ENCODE measurements at places on chromosomes 6 and 20. TPM values are rescaled to one million over a fixed set of nuclear protein-coding genes. Genes with fewer than 3 reads are reported as not detected.

DNA sequence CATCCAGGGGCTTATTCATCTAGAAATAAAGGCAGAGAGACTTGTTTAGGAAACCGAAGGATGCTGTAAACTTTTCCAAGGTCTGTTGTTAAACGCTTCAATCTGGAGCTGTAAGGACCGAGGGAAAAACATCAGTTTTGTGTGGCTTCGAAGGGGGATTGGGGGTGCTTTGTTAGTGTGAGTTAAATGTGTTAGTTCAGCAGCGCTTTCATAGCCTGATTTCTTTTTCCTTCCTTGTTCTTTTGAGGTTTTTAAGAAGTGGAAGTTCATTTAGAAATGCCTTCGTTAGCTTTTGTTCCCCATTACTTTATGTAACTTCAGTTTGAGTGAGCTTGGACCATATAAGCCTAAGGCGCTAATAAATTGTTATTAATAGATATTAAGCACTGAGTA lies 1.5 kb downstream of the ANKS1A start:
- H3K27ac ChIP-seq = peak overlapping the region; percentile 96
- DNase-seq = no peak
- no peaks in the 10 kb centered on the region for H3K36me3 ChIP-seq
- peak overlapping the region; percentile 97 for H3K4me3 ChIP-seq

GRCh38 chr6:30824698-30825097 lies 59.6 kb upstream of the DDR1 start:
- no peaks in the 10 kb centered on the region for H3K36me3 ChIP-seq
- peaks cover 49% of the 10 kb centered on the region for H3K4me1 ChIP-seq
- H3K4me3 ChIP-seq = no peak overlapping the region
- no peak for DNase-seq

- no peaks in the 10 kb centered on the region for H3K36me3 ChIP-seq
- H3K4me3 ChIP-seq = no peak overlapping the region
- H3K4me1 ChIP-seq = peaks cover 30% of the 10 kb centered on the region
These were observed 202.8 kb upstream of the CITED2 start for GRCh38 chr6:139577124-139577762.

DNA sequence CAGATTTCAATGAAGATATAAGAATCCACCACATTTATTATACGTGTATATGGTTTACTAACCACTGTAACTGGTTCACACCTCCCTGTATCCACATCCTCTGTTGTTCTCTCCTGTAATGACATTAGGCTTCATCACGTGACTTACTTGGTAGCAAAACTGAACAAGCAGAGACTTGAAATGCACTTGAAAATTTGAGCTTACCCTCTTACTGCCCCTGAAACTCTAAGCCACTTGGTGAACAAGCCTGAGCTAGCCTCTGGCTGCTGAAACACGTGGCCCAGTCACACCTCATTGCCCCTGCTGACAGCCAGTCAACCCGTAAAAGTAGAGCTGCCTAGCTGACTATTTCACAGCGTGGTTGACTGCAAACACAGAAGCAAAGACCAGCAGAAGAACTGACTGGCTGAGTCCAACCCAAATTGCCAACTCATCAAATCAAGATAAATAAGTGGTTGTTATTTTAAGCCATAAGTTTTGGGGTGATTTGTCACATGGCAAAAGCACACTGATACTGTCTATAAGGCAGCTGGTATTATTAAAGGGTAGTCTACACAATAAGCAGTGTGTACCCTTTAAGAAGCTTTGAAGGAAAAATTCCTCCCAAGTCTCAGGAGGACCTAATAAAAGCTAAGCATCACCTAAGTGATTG lies 109.0 kb downstream of the RALGAPA2 start:
- DNase-seq = no peak
- peak overlapping the region; percentile 40 for H3K27ac ChIP-seq
- H3K4me1 ChIP-seq = peaks cover 4% of the 10 kb centered on the region
- no peaks in the 10 kb centered on the region for H3K27me3 ChIP-seq

- no peaks in the 10 kb centered on the region for H3K27me3 ChIP-seq
- no peak overlapping the region for H3K27ac ChIP-seq
- no peaks in the 10 kb centered on the region for H3K36me3 ChIP-seq
- H3K4me1 ChIP-seq = no peaks in the 10 kb centered on the region
- H3K4me3 ChIP-seq = no peak overlapping the region
- DNase-seq = no peak
These were observed 419.2 kb upstream of the SULF2 start for GRCh38 chr20:48204499-48204898.

- H3K4me1 ChIP-seq = no peaks in the 10 kb centered on the region
- no peaks in the 10 kb centered on the region for H3K36me3 ChIP-seq
- H3K27ac ChIP-seq = no peak overlapping the region
- DNase-seq = no peak
- no peak overlapping the region for H3K4me3 ChIP-seq
- H3K27me3 ChIP-seq = no peaks in the 10 kb centered on the region
These were observed 34.6 kb upstream of the PXDC1 start for GRCh38 chr6:3786141-3786540.

DNA sequence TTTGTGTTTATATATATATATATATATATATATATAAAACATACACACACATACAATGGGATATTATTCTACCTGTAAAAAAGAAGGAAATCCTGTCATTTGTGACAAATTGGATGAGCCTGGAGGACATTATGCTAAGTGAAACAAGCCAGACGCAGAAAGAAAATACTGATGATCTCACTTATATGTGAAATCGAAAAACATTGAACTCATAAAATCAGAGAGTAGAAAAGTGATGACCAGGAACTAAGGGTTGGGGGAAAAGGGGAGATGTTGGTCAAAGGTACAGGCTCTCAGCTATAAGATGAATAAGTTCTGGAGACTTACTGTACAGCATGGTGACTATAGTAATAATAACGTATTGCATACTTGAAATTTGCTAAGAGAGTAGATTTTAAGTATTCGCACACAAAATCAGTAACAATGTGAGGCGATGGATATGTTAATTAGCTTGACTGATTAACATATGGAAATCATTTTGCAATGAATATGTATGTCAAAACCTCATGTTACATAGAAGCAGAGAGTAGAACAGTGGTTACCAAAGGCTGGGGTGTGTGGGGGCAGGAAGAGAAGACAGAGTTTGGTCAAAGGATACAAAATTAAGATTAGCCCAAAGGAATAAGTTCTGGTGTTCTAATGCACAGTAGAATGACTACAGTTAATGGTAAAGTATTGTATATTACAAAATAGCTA lies 92.3 kb upstream of the PHACTR1 start:
- H3K27ac ChIP-seq = no peak overlapping the region
- no peak for DNase-seq
- H3K4me1 ChIP-seq = no peaks in the 10 kb centered on the region
- H3K36me3 ChIP-seq = no peaks in the 10 kb centered on the region
- H3K27me3 ChIP-seq = no peaks in the 10 kb centered on the region

- no peak for DNase-seq
- no peaks in the 10 kb centered on the region for H3K27me3 ChIP-seq
- no peak overlapping the region for H3K4me3 ChIP-seq
These were observed 123.1 kb downstream of the ARID1B start for GRCh38 chr6:156900292-156900691.

DNA sequence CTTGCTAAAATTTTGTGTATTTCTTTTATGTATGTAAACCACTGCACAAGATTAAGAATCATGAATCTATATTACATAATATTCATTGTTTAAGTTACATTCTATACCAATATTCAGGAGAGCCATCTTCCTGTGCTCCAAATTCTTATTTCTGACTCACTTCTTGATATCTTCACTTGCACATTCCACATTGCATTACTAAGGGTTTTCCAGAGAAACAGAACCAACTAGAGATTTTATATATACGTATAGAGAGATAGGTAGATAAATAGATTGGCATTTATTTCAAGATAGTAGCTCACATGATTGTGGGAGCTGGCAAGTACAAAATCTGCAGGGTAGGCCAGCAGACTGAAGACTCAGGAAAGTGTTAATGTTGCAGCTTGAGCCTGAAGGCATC lies 222.2 kb upstream of the PRSS16 start:
- H3K27me3 ChIP-seq = no peaks in the 10 kb centered on the region
- no peaks in the 10 kb centered on the region for H3K36me3 ChIP-seq
- H3K27ac ChIP-seq = no peak overlapping the region
- DNase-seq = no peak
- peaks cover 4% of the 10 kb centered on the region for H3K4me1 ChIP-seq

GRCh38 chr6:111711476-111711875 lies 105.8 kb upstream of the TRAF3IP2 start:
- no peak for DNase-seq
- H3K4me3 ChIP-seq = no peak overlapping the region
- H3K4me1 ChIP-seq = peaks cover 22% of the 10 kb centered on the region

- H3K27me3 ChIP-seq = no peaks in the 10 kb centered on the region
- peaks cover 6% of the 10 kb centered on the region for H3K4me1 ChIP-seq
- no peak overlapping the region for H3K27ac ChIP-seq
- no peak overlapping the region for H3K4me3 ChIP-seq
- H3K36me3 ChIP-seq = no peaks in the 10 kb centered on the region
These were observed 53.6 kb upstream of the SMOC2 start for GRCh38 chr6:168387426-168387825.

DNA sequence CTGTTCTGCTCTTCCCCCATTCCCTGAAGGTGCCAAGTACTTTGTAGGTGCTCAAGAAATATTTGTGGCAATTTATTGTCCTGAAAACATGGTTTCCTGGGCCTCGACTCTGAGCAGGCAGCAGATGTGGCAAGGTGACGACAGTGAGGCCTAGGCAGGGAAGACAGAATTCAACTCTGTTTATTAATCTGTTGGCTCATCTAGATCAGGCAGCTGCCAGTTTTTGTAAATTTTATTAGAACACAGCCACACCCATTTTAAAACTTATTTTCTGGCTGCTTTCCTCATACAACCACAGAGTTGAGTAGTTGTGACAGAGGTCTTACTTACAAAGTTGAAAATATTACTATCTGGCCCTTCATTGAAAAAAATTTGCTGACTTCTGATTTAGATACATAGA lies 24.5 kb downstream of the MAPK14 start:
- H3K4me3 ChIP-seq = no peak overlapping the region
- DNase-seq = no peak
- H3K27ac ChIP-seq = peak overlapping the region; percentile 30
- H3K27me3 ChIP-seq = no peaks in the 10 kb centered on the region
- peaks cover 14% of the 10 kb centered on the region for H3K4me1 ChIP-seq
- peaks cover 24% of the 10 kb centered on the region for H3K36me3 ChIP-seq

- no peaks in the 10 kb centered on the region for H3K36me3 ChIP-seq
- no peak for DNase-seq
- no peaks in the 10 kb centered on the region for H3K27me3 ChIP-seq
- H3K4me3 ChIP-seq = no peak overlapping the region
- no peaks in the 10 kb centered on the region for H3K4me1 ChIP-seq
These were observed 593.4 kb downstream of the QKI start for GRCh38 chr6:164007881-164008280.

DNA sequence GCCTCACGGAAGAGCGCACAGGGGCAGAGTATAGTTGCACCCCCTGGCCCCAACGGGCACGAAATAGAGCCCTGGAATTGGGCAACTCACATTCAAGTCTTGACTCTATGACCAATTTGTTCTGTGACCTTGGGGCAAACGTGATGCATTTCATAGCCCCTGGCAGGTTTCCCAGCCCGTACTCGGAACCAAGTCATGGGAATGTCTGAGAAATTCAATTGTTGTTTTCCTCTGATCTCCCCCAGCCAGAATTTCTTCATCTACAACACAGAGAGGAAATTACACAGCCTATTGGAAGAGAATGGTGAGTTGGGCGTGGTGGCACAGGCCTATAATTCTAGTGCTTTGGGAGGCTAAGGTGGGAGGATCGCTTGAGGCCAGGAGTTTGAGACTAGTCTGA lies 322.3 kb upstream of the SULF2 start:
- H3K27ac ChIP-seq = no peak overlapping the region
- peaks cover 4% of the 10 kb centered on the region for H3K27me3 ChIP-seq
- DNase-seq = no peak
- no peaks in the 10 kb centered on the region for H3K4me1 ChIP-seq
- H3K4me3 ChIP-seq = no peak overlapping the region

GRCh38 chr6:121522771-121523386 lies 87.4 kb downstream of the GJA1 start:
- H3K27me3 ChIP-seq = no peaks in the 10 kb centered on the region
- DNase-seq = no peak
- no peak overlapping the region for H3K4me3 ChIP-seq
- peak overlapping the region; percentile 57 for H3K27ac ChIP-seq
- no peaks in the 10 kb centered on the region for H3K36me3 ChIP-seq

GRCh38 chr6:151805286-151805840 lies 2.1 kb upstream of the ESR1 start:
- H3K4me1 ChIP-seq = peaks cover 11% of the 10 kb centered on the region
- no peaks in the 10 kb centered on the region for H3K27me3 ChIP-seq
- DNase-seq = no peak
- H3K36me3 ChIP-seq = no peaks in the 10 kb centered on the region

GRCh38 chr20:41152108-41152757 lies 14.9 kb downstream of the PLCG1 start:
- no peak for DNase-seq
- no peaks in the 10 kb centered on the region for H3K36me3 ChIP-seq
- peaks cover 83% of the 10 kb centered on the region for H3K4me1 ChIP-seq
- peak overlapping the region; percentile 18 for H3K27ac ChIP-seq

GRCh38 chr6:25312034-25312620 lies 33.0 kb downstream of the CARMIL1 start:
- no peaks in the 10 kb centered on the region for H3K27me3 ChIP-seq
- no peak overlapping the region for H3K27ac ChIP-seq
- peaks cover 35% of the 10 kb centered on the region for H3K4me1 ChIP-seq
- H3K4me3 ChIP-seq = no peak overlapping the region
- H3K36me3 ChIP-seq = no peaks in the 10 kb centered on the region

DNA sequence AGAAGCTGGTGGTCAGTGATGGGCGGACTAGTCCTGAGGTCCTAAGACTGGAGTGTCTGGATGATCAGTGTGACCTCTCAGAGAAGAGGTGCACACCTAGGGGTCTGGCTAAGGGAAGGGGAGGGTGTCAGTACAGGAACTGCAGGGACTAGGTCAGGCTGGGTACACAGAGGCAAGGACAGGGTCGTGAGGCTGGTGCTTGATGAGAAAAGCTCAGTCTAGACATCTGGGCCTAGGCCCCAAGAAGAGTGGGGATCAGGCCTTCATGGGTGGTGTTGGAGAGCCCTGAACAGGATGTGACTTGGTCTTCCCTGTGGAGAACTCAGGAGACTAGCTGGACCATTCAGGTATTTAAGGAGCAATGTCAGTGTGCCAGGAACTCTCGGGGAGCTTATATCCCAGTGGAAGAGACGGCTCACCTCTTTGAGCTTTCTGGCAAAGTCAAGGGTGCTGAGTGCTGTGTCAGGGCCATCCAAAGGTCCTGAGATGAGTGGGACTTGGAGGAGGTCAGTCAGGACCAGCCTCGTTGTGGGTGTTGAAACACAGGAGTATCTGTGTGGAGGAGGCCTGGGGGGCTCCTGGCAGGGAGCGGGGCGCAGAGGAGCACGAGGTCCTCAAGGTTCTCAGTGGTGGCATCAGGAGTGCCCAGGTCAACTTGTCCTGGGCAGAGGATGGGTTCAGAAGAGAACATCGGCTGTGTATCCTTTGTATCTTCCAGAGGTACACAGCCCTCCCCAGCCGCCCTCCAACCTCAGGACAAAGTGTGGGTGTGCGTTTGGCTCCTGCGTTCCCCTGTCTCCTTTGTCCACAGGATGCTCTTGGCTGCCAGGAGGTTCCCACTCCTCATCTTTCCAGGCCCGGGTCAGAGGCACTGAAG lies 13.3 kb upstream of the MYT1 start:
- peaks cover 5% of the 10 kb centered on the region for H3K4me1 ChIP-seq
- no peaks in the 10 kb centered on the region for H3K27me3 ChIP-seq
- DNase-seq = no peak
- H3K4me3 ChIP-seq = no peak overlapping the region
- no peak overlapping the region for H3K27ac ChIP-seq

Gene LRRC73
- 0.64 TPM for total RNA-seq

Gene SLC17A3
- not detected for total RNA-seq

Gene HACE1
- total RNA-seq = 6.1 TPM

Gene TREML2
- total RNA-seq = not detected

Gene TNNC2
- total RNA-seq = not detected

Gene PBOV1
- total RNA-seq = not detected

Gene GINM1
- 19.9 TPM for total RNA-seq

Gene C6orf52
- not detected for total RNA-seq

Gene IP6K3
- not detected for total RNA-seq
